Sigmoid colon (tissue), 7 donors: ENCODE measurements at places on chromosomes 6 and 20. TPM values are rescaled to one million over a fixed set of nuclear protein-coding genes. Genes with fewer than 3 reads are reported as not detected.

GRCh38 chr6:21200134-21200870 lies 393.2 kb upstream of the SOX4 start:
- no peak for DNase-seq
- no peaks in the 10 kb centered on the region for H3K36me3 ChIP-seq
- no peak overlapping the region for H3K4me3 ChIP-seq
- H3K27ac ChIP-seq: no peak overlapping the region

GRCh38 chr20:46423882-46424482 lies 17.6 kb upstream of the ELMO2 start:
- H3K27ac ChIP-seq: no peak overlapping the region
- H3K4me3 ChIP-seq: no peak overlapping the region
- H3K27me3 ChIP-seq: no peaks in the 10 kb centered on the region

GRCh38 chr20:547394-547793 lies 3.8 kb upstream of the CSNK2A1 start:
- H3K4me1 ChIP-seq: peaks cover 10% of the 10 kb centered on the region
- no peak overlapping the region for H3K27ac ChIP-seq
- no peak for DNase-seq
- H3K4me3 ChIP-seq: no peak overlapping the region
- no peaks in the 10 kb centered on the region for H3K27me3 ChIP-seq

DNA sequence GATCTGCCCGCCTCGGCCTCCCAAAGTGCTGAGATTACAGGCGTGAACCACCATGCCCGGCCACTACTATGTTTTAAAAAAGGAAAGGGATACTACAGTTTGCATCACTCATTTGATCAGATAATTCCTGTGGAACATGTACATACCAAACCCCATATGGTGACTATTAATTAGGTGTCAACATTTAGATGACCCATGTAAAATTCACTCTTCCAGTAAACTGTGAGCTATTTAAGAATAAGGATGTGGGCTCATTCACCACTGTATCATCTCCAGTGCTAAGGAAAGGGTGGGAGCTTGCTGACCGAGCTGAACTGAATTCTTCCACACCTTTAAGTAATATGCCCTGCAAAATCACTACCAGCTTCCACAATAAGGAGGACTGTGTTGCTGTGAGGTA lies 127.5 kb downstream of the BTBD9 start:
- H3K4me3 ChIP-seq: no peak overlapping the region
- no peak overlapping the region for H3K27ac ChIP-seq
- DNase-seq: no peak
- H3K36me3 ChIP-seq: no peaks in the 10 kb centered on the region

DNA sequence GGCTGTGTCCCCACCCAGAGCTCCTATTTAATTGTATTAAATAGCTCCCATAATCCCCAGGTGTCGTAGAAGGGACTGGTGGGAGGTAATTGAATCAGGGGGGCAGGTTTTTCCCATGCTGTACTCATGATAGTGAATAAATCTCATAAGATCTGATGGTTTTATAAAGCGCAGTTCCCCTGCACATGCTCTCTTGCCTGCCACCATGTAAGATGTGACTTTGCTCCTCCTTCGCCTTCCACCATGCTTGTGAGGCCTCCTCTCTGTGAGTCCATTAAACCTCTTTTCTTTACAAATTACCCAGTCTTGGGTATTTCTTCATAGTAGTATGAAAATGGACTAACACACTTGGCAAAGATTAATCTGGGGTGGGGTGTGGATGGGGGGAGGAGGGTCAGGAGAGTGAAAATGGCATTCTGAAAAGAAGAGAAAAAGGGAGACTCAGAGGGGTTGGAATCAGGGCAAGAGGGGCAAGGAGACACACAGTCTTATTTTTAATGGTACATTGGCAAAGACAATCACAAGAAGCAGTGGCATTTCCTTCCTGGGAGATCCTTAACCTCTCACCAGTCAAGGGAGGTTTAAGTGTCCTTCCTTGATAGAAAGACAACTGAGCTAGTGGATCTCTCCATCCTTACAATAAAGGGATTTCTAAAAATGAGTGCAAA lies 37.5 kb upstream of the NOX3 start:
- DNase-seq: no peak
- no peak overlapping the region for H3K4me3 ChIP-seq
- peak overlapping the region; percentile 55 for H3K27ac ChIP-seq

DNA sequence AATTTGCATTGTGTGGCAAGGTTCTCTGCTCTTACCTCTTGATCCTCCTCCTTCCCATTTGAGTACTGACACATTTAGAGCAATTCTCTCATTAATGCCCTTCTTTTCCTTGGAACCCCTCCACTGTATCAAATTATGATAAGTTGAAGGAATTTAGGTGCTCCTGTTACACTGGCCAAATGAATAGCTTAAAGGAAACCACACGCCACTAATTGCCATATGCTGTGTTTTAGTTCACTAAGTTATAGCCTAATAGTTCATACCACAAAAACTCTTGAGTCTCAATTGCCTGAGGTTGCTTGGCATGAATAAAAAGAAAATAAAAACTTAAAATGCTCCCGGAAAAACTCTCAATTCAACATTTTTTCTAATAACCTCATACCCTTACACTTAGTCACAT lies 1239.3 kb downstream of the EPHA7 start:
- H3K4me1 ChIP-seq: no peaks in the 10 kb centered on the region
- no peaks in the 10 kb centered on the region for H3K36me3 ChIP-seq
- H3K27me3 ChIP-seq: no peaks in the 10 kb centered on the region
- no peak for DNase-seq
- H3K4me3 ChIP-seq: no peak overlapping the region

DNA sequence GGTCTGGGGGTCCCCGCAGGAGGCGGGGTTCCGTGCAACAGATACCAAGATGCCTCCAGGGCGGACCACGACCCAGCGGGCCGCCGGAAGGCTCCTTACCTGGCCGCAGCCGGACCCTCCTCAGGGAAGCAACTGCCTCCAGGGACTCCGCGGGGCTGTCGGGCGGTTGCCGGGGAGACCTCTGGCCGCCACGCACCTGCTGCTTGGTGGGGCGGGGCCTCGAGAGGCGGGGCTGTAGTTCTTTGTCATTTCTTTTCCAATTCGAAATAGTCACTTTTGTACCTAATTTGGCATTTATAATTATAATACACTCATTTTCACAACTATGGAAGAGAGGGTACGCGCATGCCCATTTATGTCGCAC lies 647 bp downstream of the AK9 start:
- peak overlapping the region; percentile 88 for H3K27ac ChIP-seq
- DNase-seq: peak; percentile 81

- H3K27ac ChIP-seq: peak overlapping the region; percentile 48
- peaks cover 28% of the 10 kb centered on the region for H3K36me3 ChIP-seq
- no peaks in the 10 kb centered on the region for H3K4me1 ChIP-seq
- H3K4me3 ChIP-seq: no peak overlapping the region
- DNase-seq: no peak
- no peaks in the 10 kb centered on the region for H3K27me3 ChIP-seq
Measured at GRCh38 chr6:161125591-161125990, 134.0 kb downstream of the MAP3K4 start.

GRCh38 chr6:105322499-105323225 lies 80.2 kb downstream of the PREP start:
- no peak overlapping the region for H3K4me3 ChIP-seq
- no peak overlapping the region for H3K27ac ChIP-seq
- peaks cover 18% of the 10 kb centered on the region for H3K4me1 ChIP-seq
- H3K27me3 ChIP-seq: no peaks in the 10 kb centered on the region
- DNase-seq: no peak

DNA sequence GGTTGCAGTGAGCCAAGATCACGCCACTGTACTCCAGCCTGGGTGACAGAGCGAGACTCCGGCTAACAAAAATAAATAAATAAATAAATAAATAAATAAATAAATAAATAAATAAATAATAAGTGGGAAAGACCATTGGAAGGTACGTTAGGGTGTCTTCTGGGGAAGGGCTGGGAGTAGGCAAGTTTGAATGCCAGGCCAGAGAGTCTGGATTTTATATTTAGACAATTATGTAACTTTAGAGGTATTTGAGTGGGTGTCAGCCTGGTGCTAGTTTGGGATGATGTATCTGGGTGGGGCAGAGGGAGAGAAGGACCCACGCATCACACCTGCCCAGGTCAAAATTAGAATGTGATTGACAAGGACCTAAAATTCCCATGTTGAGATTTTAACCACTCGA lies 108.5 kb upstream of the PRND start:
- H3K27ac ChIP-seq: no peak overlapping the region
- no peaks in the 10 kb centered on the region for H3K27me3 ChIP-seq
- no peaks in the 10 kb centered on the region for H3K36me3 ChIP-seq
- no peak for DNase-seq
- no peaks in the 10 kb centered on the region for H3K4me1 ChIP-seq

DNA sequence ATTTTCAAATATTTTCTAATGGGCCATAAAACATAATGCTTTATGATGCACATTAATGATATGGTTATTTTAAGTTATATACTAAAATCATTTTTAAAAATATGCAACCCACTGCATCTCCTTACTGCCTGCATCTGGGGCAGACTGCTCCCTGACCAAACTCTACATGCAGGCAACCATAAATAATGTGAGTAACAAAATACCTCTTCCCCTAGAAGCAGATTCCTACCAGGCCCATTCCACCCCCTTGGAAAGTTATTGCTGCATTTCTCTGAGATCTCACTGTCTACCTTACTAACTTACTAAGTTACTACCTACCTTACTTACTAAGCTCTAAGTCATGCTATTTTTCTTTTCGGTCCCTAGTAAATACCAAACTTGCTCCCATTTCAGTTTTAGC lies 71.8 kb downstream of the ATG5 start:
- no peaks in the 10 kb centered on the region for H3K36me3 ChIP-seq
- DNase-seq: no peak
- H3K27ac ChIP-seq: no peak overlapping the region
- peaks cover 21% of the 10 kb centered on the region for H3K4me1 ChIP-seq
- H3K27me3 ChIP-seq: no peaks in the 10 kb centered on the region

GRCh38 chr20:17281478-17281877 lies 54.6 kb downstream of the PCSK2 start:
- no peaks in the 10 kb centered on the region for H3K36me3 ChIP-seq
- no peaks in the 10 kb centered on the region for H3K4me1 ChIP-seq
- no peak overlapping the region for H3K4me3 ChIP-seq
- no peak overlapping the region for H3K27ac ChIP-seq
- DNase-seq: no peak
- no peaks in the 10 kb centered on the region for H3K27me3 ChIP-seq

- H3K4me3 ChIP-seq: no peak overlapping the region
- H3K36me3 ChIP-seq: no peaks in the 10 kb centered on the region
- H3K4me1 ChIP-seq: no peaks in the 10 kb centered on the region
- H3K27me3 ChIP-seq: no peaks in the 10 kb centered on the region
Measured at GRCh38 chr6:152018876-152019275, 211.4 kb downstream of the ESR1 start.

- peak; percentile 75 for DNase-seq
- H3K4me3 ChIP-seq: peak overlapping the region; percentile 52
- H3K4me1 ChIP-seq: peaks cover 8% of the 10 kb centered on the region
- H3K27me3 ChIP-seq: peaks cover 4% of the 10 kb centered on the region
Measured at GRCh38 chr6:169961772-169962561, 210.5 kb downstream of the ERMARD start.

The SRMS gene
- not detected for polyA plus RNA-seq
